GM13976 (cell line): ENCODE measurements at places on chromosomes 5 and 9.

DNA sequence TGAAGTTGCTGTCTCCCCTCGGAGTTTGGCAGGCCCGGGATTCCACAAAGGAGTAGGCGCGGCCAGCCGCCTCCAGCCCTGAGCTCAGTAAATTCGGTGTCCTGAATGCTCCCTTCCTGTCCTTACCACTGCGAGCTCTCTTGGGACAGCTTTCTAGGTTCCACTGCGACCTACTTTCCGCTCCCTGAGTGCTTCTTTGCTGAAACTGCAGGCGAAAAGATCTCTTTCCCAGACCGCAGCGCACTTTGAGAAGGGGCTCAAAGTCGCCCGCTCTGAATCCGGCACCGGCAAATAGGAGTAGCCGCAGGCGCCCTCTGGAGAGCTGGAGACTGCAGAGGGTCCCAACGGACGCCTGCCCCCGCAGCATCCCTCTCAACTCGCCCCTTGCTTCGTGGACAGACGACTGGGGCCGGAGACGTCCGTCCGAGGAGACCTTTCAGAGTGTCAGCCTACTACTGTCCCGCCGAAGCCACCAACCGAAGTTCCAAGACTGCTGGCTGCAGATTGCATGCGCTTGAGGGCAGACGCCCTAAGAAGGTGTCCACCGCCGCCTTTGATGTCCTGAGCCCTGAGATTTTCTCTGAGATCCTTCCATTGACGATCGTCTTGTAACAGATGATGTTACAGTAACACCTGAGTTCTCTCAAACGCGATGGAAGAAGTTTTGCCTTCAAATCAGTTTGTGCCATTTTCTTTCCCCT, 96.0 kb downstream of the ANXA2R start:
- DNase-seq = no peak

- DNase-seq = no peak
Measured at GRCh38 chr5:175082866-175083590, 358.6 kb downstream of the MSX2 start.

DNA sequence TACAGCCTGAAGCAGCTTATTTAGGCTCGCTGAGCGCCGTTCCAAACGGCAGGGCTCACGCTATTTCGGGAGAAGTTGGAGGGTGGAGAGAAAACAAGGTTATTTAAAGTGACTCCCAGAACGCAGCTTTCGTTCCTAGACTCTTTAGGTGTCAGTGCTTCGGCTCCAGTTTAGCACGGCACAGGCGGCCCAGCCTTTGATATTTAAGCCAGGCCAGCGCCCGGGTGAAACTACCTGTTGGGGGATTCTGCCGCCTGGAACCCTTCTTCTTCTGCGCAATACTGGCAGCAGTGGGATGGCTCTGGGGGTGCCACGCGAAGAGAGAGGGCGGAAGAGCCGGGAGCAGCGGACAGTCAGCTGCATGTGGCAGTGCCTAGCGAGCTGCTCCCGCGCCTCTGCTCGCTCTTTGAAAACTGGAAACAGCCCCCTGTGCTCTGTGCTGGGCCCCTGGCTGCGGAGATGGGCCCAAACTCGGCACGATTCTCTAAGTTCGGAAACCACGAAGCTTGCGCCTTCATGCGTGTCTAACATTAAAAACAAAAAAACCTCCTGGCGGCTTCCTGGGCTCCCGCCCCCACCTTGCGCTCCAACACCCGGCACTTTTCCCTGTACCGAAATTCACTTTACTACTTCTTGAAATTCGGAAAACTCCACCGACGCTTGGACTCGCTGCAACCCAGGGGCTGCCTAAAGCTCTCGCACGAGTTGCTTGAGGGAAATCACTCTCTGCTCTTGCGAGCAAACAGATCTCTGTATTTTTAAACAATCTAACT, 34.6 kb upstream of the NFIB start:
- no peak for DNase-seq

GRCh38 chr9:83623679-83624076, 735 bp downstream of the IDNK start:
- peak; percentile 41 for DNase-seq

DNA sequence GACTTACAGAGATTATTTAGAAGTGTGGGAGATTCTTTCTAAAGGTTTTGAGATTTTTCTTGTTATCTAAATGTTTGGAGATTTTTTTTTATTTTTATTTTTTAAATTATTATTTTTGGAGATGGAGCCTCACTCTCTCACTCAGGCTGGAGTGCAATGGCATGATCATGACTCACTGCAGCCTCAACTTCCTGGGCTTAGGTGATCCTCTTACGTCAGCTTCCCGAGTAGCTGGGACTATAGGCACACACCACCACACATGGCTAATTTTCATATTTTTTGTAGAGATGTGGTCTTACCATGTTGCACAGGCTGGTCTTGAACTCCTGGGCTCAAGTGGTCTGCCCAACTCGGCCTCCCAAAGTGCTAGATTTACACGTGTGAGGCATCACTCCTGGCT, 694.5 kb downstream of the TLE1 start:
- no peak for DNase-seq

GRCh38 chr9:135879237-135879601, 28.1 kb downstream of the CAMSAP1 start:
- no peak for DNase-seq

DNA sequence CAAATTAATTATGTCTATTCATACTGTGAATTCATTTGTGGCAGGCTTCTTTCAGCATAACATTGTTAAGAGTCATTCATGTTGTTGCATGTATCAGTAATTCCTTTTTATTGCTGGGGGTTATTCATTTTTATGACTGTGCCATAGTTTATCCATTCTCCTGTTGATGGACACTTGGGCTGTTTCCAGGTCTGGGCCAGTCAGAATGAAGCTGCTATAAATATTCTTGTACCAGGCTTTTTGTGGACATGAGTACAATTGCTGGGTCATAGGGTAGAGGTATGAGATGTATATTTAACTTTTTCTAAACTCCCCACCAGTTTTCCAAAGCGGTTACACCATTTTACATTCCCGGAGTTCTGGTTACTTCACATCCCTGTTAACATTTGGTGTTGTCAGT, 13.6 kb downstream of the PRPF4 start:
- no peak for DNase-seq
